BE2C (cell line): ENCODE measurements at places on chromosomes 5 and 9.
A peak's percentile ranks its signal among the peaks of the same experiment; 100 is the strongest.

- DNase-seq: no peak
Observed at GRCh38 chr5:179767496-179768100, 26.2 kb upstream of the LTC4S start.

GRCh38 chr5:88230546-88231066, 38.0 kb downstream of the TMEM161B start:
- no peak for DNase-seq

GRCh38 chr5:32975656-32976375, 264.7 kb downstream of the NPR3 start:
- DNase-seq: no peak

DNA sequence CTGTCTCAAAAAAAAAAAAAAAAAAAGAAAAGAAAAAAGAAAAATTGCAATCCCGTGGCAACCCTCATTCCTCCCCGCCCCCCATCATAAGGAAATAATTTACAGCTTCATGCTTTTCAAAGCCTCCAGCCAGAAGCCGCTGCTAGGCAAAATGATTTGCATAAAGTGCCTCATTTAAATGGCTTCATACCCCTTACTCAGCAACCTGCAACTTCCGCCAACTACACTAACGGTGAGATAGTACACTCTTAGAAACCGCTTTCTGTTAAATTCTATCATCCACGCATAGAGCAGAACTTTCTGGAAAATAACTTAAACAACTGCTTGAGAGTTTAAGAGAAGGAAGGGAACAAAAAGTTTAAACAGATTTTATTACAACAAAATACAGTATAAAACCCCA, 17.8 kb downstream of the SERINC5 start:
- no peak for DNase-seq

DNA sequence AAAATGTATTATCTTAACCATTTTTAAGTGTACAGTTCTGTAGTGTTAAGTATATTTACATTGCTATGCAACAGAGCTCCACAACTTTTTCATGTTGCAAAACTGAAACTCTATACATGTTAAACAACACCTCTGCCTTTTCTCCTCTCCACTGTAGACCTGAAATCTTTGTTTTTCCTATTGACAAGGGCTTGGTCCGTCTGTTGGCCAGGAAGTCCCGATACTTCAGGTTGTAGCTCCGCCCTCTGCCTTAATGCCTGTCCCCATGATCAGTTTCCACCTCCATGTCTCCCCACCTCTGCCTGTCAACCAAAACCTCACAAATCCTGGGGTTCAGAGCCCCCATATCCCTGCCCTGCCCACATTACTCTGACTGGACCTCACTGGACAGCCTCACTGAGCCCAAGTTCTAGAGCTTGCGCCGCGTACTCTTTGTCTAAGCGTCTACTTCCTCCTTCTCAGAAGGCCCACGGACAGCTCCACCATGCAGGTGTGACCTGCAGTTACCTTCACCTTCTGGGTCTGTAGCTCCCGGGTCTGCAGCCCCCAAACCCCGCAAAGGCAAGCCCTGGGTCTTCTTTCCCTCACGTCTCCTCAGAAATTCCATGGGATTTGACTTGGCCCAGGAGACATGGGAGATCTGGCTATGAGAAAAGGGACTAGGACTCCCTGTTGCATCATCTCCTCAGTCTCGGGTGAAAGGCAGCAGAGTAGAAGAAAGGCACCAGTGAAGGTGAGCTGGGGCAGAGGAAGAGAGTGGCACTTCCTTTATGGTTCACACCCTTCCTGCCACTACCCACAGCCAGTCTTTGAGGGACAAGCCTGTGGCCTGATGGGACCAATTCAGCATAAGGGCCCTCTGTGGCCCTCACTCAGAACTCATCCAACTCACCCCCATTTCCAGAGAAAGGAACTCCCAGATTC, 8.0 kb downstream of the GLIPR2 start:
- DNase-seq: no peak

DNA sequence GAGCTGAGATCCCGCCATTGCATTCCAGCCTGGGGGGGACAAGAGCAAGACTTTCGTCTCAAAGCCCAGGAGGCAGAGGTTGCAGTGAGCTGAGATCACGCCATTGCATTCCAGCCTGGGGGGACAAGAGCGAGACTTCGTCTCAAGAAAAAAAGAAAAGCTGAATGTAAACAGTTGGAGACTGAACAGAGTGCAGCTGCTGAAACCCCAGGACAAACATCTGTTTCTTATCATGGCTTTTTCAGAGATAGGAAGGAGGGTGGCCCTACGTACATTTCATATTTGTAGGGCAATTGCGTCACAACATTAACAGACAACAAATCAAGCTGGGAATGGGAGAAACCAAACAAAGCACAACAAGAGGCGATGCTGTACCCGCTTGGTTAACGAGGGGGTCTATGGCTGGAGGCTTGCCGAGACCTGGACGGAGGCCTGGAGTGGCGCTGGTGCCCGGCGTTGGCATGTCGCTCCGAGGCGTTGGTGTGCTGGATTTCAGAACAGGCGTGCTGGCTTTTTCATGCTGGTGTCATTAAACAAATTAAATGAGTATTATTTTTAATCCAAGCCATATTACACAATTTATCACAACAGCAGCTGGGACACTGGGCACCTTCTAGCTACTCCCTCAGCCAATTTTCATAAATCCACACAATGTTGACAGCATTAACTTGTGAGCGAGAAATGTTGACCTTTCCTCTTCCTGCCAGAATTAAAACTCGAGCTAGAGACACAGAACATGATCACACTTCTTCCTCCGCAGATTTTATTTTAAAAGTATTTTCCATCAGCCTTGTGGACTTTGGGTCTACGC, 76.1 kb downstream of the TLE1 start:
- DNase-seq: peak; percentile 27

DNA sequence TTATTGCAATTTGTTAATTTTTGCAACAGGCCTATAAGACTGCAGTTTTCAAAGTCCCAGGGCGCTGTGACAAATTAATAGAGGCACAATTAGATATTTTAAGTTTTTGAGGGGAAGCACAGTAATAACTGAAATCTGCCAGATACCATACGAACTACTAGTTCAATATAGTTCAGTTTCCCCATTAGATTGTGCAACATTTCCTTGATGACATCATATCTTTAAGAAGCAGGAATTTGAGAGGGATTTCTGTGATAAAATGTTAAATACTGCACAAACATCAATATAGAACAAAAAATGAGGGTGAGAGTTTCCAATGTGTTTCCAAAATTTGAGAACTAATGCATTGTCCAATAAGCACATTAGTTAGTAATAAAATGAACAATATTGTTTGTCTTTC, 56.7 kb upstream of the GRIN3A start:
- DNase-seq: no peak

- no peak for DNase-seq
Observed at GRCh38 chr9:88090151-88090581, 48.1 kb downstream of the SPATA31C2 start.

- no peak for DNase-seq
Observed at GRCh38 chr9:110028271-110028670, 179.7 kb downstream of the C9orf152 start.

DNA sequence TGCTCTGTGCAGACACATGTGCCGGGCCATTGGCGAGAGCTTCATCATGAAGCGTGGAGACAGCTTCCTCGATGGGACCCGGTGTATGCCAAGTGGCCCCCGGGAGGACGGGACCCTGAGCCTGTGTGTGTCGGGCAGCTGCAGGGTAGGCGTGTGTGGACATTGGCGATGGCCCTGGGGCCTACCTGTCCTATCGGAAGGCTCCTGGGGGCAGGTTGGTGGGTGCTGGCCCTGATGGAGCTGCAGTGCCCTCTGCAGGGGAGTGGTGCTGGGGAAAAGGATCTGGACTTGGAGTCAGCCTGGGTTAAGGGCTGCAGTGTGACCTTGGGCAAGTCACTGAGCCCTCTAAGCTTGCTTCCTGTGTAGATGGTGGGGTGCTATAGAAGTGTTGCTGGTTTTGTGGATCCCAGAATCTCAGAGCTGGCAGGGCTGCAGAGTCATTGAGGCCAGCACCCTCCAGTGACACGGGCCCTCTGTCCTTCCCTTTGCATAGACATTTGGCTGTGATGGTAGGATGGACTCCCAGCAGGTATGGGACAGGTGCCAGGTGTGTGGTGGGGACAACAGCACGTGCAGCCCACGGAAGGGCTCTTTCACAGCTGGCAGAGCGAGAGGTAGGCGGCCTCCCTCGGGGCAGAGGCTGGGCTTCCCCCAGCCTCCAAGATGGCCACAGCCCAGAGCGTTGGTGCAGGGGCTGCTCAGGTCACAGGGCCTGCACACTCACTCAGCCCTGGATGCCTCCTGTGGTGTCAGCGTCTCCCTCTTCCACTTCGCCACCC, 15.8 kb downstream of the ADAMTS13 start:
- no peak for DNase-seq

DNA sequence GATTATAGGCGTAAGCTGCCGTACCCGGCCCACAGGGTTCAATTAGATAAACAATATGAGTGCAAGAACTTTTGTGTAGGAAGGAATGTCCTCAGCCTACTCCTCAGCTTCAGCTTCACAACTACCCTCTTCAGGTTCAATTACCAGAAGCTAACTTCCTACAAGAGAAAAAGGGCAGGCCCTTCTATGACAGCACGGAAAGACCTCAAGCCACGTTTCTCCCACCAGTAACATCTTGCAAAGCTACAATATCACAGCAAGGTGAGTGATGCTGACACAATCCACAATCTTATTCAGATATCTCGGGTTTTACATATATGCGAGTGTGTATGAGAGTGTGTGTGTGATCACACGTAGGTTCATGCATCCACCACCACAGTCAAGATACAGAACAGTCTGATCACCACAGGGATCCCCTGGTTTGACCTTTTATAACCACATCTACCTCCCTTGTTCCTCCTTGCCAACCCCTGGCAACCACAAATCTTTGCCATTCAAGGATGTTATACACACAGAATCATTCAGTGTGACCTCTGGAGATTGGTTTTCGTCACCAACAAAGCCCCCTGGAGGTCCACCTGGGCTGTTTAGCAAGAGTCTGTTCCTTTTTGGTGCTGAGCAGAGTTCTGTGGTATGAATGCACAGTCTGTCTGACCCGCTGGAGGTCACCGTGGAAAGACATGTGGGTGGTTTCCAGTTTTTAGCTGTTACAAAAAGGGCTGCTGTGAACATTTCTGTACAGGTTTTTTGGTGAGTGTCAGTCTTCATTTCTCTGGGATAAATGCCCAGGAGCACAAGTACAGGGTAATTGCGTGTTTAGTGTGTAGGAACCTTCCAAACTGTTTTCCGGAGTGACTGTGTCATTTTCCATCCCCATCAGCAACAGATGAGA, 38.2 kb downstream of the IPPK start:
- no peak for DNase-seq

DNA sequence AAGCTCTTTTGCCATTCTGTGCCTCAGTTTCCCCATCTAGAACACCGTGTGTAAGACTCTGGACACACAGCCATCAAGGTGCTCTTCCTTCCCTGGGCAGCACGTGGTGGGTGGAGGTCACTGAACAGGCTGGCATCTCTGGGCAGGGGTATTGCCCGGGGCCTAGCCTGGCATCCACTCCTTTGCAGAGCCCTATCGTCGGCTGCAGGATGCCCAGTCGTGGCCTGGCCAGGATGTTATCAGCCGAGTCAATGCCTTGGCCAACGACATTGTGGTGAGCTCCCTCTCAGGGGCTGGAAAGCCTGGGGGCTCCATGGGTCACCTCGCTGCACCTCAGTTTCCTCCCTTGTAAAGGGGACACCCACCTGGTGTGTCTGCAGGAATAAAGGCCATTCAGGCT, 4.0 kb downstream of the ADGRD2 start:
- DNase-seq: no peak

DNA sequence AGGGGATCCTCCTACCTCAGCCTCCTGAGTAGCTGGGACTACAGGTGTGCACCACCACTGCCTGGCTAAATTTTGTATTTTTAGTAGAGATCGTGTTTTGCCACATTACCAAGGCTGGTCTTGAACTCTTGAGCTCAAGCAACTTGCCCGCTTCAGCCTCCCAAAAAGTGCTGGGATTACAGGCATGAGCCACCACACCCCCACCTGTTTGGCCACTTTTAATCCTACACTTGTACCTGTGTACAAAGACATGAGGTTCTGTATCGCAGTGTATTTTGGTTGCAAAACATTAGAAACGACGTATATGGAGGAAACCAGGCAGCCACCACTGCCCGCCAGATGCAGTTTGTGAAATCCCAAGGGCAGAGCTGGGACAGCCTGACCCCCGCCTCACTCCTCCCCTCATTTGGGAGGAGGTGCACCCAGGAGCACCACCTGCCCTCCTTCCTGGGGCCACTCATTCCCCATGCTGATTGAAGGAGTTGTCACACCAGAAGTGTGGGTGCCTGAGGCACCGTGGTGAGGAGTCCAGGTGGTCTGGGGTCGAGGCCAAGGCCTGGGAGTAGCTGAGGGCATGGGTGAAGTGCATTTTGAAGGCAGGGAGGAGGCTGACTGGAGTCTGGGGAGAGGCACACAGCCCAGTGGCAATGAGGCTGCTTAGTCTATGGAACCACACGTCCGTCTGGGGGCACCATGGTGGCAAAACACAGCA, 39.3 kb upstream of the OLFM1 start:
- DNase-seq: no peak

GRCh38 chr5:150640311-150641005, at the start of gene SYNPO:
Gene SYNPO (plus strand): TSS chr5:150640660. CDS start chr5:150648276, 7,616 bp downstream.
- DNase-seq: peak; percentile 63

DNA sequence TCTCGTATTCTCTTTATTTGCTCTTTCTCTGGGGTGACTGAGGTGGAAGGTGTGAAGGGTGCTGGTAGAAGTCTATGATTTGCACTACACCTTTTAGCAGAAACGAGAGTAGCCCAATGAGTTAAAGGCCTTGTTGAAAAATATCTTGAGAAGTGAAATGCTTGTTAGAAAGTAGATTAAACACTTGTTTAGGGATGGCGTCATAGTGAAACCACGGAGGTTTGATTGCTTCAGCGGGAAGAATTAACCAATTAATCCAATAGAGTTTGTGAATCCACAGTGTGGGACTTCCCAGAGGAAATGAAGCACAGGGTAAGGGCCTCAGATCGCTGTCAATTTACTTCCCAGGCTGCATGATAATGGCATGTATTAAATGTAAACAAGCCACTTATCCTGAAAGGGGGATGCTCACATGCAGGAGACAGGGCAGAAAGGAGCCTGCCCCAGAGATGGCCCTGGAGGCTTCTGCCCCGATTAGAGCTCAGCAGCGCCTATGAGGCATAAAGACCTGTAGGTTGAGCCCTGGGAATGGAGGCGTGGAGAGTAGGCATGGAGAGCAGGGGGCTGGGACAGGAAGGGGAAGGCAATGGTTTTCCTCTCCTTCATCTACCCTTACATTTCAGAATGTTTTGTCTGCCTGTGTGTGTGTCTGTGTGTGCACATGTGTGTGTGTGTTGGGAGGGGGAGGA, 1.5 kb downstream of the FAM170A start:
- no peak for DNase-seq

GRCh38 chr5:43007911-43008362, 32.2 kb downstream of the ANXA2R start:
- DNase-seq: peak; percentile 79

DNA sequence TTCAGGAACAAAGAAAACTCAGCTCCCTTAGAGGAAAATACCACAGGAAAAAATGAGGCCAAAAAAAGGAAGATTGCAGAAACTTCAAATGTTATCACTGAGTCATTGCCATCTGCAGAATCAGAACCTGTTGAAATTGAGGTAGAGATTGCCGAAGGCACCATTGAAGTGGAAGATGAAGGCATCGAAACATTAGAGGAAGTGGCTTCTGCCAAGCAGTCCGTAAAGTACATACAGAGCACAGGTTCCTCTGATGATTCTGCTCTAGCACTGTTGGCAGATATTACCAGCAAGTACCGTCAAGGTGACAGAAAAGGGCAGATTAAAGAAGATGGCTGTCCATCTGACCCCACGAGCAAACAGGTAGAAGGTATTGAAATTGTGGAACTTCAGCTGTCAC, 30.8 kb upstream of the NIM1K start:
- no peak for DNase-seq
